MCF 10A (cell line): ENCODE measurements at places on chromosomes 12 and 14.
A peak's percentile ranks its signal among the peaks of the same experiment; 100 is the strongest.

- DNase-seq: no peak
Measured at GRCh38 chr12:96083020-96083719, 47.8 kb upstream of the LTA4H start.

DNA sequence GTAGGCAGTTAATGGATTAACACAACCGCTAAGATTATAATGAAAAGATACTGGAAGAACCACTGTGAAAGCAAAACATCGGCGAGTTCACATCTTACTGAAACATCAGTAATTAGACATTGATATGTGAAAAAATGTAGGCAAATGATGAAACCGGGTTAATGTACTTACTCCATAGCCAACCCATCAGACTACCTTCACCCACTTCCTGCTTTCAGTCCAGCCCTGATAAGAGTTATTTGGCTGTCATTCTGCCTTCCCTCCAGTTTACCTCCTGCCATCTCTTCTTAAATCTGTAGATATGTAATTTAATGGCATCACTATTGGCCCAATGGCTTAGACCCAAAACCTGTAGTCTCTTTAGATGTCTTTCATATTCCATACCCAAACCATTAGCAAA lies 46.0 kb upstream of the LGR5 start:
- no peak for DNase-seq

GRCh38 chr12:108604208-108604941 lies 6.5 kb upstream of the TMEM119 start:
- no peak for DNase-seq

- peak; percentile 65 for DNase-seq
Measured at GRCh38 chr14:50319293-50319692, 7.2 kb downstream of the DMAC2L start.

DNA sequence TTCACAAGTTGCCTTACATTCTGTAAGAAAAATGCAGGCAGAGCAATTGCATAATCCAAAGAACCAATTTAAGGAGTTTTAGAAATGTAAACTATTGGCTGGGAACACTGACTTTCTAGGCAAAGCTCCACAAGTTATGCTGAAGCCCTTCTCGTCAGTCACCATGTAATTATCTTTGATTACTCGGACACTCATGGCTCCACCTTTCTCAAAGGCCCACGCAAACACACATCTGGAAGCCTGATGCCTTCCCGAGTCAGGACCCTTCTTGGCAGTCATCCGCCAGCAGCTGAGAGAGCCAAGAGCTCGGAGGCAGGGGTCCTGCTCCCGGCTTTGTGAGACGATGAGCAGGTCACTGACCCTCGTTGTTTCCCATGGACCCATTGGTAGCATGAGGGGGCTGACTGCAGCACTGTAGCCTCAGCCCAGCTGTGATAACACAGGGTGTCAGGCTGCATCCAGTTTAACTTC lies 202.2 kb downstream of the TMEM132D start:
- no peak for DNase-seq

DNA sequence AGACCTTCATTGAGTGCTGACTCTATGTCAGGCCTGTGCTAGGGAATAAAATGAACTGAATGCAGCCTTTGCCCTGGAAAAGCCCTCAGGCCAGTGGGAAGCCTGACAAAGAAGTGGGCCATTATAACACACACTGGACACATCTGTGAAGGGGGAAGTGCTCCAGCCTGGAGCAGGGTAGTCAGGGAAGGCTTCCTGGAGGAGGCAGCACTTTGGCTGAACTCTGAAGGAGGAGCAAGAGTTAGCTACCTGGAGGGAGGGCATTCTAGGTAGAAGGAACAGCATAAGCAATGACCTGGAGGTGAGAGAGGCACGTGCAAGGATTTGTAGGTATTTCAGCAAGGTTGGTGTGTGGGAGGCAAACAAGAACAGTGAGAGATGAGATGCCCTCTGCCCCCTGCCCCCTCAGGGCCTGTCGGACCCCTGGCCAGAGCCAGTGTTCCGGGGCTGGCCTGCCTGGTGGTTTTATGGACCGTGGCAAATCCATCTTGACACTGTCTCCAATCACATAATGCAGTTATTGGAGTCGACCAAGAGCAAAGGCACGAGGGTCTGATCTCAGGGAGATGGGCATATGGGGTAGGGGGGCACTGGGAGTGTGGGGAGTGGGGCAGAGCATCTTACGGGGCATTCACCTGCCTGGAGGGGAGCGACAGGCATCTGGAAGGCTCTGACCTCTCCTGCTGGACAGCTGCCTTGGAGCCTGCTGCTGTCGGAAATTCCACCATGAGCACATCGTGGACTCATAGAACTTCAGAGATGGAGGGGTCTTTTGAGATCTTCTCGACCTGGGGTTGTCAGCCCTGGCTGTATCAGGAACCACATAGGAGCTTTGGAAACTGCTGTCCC lies 2.7 kb upstream of the FAM222A start:
- DNase-seq: peak; percentile 23

GRCh38 chr14:42190744-42191143 lies 584.1 kb downstream of the LRFN5 start:
- no peak for DNase-seq

GRCh38 chr12:52248541-52249461 lies 15.8 kb downstream of the KRT7 start:
- DNase-seq: peak; percentile 58

- no peak for DNase-seq
Measured at GRCh38 chr14:32014057-32014456, 63.0 kb upstream of the ARHGAP5 start.
